ENCODE measurements at places on chromosomes 12 and 14.

- peak; percentile 98 for DNase-seq
Measured at GRCh38 chr12:55847603-55848291, 5.0 kb upstream of the MMP19 start.

GRCh38 chr12:53514628-53515290 lies 7.5 kb upstream of the NPFF start:
- no peak for DNase-seq

GRCh38 chr12:105072888-105073488 lies 11.3 kb downstream of the ALDH1L2 start:
- DNase-seq = no peak

DNA sequence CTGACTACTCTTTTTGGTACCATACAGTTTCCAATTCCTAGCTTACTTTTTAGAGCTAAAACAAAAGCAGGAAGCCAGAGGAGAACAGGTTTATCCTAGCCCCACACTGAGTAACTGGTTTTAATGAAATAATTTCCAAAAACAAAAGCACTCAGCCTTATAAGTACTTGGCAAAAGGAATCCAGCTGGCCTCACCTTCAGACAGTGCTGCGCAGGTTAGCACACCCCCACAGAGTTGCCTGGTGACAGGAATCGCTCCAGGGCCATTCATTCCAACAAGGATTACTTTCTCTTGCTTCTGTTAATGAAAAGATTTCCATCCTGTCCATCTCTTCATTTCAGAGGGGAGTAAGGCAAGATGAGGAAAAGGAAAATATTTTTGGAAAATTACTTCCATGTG lies 84.6 kb downstream of the SCFD1 start:
- DNase-seq = no peak

DNA sequence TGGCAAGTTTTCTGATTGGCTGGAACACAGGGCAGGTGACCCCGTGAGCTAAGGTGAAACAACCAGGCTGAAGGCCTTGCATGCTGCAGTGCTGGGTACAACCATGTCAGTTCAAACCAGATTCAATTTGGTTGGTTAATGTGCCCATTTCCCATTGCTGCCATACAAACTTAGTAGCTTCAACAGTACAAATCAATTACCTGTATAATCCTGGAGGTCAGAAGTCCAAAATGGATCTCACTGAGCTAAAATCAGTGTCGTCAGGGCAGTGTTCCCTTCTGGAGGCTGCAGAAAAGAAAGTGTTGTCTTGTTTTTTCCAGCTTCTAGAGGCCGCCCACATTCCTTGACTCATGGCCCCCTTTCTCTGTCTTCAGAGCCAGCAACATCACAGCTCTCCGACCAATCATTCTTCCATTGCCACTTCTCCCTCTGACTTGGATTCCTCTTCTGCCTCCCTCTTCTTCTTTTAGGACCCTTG lies 221.7 kb downstream of the ZFP36L1 start:
- no peak for DNase-seq

DNA sequence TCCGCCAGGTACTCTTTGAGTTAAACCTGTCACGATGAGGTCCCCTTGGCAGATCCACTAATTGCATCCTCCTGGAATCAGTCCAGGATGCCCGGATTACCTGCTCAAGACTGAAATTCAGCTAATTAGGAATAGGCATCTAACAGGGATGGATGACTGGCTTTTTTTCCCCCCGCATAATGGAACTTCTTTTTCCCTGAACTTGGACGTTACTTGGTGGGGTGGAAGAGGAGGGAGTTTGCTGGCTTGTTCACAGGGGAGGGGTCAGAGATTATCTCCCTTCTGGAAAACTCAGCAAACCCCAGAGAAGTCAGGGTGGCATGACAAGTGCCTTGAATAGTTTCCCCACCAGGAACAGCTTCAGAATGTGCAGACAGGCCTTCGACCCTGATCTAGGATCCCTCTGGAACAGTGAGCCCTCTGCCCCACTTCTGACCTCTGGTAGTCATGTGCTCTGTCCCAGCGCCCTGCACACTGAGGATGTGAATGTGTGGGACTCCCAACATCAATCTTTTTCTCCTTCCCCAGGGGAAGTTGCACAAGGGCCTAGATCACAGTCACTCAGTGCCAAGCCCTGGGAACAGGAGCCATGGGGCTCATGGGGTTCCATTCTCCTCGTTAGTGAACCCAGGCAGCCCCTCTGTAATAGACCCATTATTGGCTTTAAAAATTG lies 142.5 kb downstream of the SMOC1 start:
- no peak for DNase-seq

- no peak for DNase-seq
Measured at GRCh38 chr14:59346796-59347510, 118.2 kb downstream of the GPR135 start.

DNA sequence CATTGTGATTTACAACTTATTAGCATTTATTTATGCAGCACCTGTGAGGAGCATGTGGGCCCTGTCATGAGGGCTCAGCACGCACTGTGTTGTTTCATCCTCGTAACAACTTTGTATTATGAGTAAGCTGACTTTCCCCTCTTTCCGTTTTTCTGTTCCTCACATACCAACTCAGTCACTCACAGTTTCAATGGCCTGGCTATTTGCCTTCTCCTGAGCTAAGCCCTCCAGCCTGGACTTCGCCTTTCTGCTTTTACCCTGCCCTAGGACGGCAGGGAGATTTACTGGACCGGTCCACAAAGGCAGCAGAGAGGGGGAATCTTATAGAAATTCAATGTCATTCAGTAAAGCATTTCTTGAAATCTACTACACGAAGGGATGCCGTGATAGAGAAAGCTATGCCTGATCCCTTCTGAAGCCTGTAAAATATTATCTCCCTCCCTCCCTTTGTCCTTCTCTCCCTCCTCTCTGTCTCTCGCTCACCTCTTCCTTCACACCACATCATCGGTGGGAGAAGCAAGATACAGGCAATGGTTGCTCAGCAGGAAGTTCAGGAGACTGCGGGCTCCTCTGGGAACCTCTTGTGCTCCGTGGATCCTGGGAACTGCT lies 219.2 kb upstream of the TBX3 start:
- DNase-seq = no peak

DNA sequence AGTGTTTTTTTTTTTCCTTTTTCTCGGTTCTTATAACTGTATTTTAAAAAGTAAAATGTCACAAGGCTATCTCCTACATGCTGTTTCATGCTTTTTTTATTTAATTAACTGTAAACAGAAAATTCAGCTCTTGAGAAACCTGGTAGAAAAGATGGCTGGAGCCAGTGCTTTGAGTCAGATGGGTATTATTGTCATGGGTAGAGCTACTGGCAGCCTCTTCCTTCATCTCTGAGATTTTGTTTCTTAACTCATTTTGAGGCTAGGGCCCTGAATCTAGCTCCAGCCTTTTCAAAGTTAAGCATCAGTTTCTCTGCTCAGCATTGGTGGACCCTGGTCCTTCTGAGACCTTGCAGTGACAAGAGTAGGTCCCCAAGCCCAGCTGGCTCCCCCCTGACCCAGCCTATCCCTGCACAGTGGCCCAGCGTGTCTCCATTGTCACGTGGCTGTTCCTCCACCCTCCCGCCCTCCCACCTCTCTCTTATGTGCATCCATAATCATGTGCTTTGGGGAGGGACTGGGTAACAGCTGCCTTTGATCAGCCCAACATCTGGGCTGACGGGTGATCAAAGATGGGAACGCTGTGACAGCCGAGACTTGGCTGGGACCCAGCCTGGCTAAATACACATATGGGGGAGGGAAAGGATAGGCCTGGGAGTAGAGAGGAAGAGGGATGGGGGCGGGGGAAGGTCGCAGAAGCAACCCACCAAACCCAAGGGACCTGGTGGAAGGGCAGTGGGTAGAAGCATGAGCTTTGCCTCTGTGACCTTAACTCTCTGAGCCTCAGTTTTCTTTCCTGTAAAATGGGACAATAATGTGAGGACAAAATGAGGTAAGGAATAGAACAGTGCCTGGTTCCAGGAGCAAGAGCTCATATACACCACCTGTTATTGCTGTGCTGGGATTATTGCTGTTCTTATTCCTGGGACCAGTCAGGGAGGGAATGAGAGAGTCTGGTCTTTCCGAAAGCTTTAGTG lies 24.4 kb upstream of the RBM19 start:
- no peak for DNase-seq

GRCh38 chr12:32419520-32419960 lies 20.2 kb downstream of the FGD4 start:
- no peak for DNase-seq

DNA sequence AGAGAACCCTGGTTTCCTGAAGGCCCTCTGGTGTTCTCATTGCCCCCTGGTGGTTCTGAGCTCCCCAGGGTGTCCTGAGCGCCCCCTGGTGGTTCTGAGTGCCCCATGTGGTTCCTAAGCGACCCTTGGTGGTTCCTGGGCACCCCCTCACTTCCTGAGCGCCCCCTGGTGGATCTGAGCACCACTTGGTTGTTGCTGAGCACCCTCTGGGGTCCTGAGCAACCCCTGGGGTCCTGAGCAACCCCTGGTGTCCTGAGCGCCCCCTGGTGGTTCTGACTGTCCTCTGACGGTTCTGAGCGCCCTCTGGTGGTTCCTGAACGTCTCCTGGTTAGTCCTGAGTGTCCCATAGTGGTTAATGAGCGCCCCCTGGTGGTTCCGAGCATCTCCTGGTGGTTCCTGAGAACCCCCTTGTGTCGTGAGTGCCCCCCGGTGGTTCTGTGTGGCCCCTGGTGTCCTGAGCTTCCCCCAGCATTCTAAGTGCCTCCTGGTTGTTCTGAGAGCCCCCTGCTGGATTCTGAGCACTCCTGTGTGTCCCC lies 568.3 kb downstream of the TMEM121 start:
- no peak for DNase-seq

- DNase-seq = no peak
Measured at GRCh38 chr14:57066463-57066862, 202.2 kb downstream of the EXOC5 start.

- no peak for DNase-seq
Measured at GRCh38 chr12:28937196-28937595, 211.9 kb upstream of the FAR2 start.

DNA sequence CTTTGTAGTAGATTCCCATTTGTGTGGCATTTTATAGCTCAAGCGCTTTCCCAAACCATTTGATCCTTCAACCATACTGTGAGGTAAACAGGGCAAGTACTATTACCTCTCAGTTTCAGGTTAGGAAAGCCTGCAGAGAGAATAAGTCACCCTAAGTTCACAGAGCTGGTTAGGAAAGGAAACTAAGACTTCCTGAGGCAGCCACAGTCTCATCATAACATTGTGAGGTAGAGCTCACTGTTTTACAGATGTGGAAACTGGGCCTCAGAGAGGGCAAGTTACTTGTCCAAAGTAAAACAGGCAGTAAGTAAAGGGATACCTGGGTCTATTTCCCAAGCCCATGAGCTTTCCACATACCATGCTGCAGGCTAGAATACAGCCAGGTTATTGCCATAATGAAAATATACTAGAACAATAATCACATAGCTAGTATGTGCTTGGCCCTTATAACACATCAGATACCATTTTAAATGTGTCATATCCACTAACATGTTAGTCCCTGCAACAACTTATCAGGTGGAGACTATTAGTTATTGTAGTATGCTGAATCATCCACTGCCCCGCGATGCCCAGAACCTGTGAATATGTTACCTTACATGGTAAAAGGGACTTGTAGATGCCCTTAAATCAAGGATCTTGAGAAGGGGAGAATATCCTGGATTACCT lies 150.9 kb upstream of the GRIP1 start:
- DNase-seq = no peak

- no peak for DNase-seq
Measured at GRCh38 chr14:66284346-66284745, 201.8 kb upstream of the CCDC196 start.

GRCh38 chr12:25843976-25844375 lies 114.5 kb upstream of the RASSF8 start:
- DNase-seq = no peak

- no peak for DNase-seq
Measured at GRCh38 chr14:24425704-24426103, 3.8 kb downstream of the CBLN3 start.

- no peak for DNase-seq
Measured at GRCh38 chr14:56055511-56055910, 62.7 kb upstream of the PELI2 start.

DNA sequence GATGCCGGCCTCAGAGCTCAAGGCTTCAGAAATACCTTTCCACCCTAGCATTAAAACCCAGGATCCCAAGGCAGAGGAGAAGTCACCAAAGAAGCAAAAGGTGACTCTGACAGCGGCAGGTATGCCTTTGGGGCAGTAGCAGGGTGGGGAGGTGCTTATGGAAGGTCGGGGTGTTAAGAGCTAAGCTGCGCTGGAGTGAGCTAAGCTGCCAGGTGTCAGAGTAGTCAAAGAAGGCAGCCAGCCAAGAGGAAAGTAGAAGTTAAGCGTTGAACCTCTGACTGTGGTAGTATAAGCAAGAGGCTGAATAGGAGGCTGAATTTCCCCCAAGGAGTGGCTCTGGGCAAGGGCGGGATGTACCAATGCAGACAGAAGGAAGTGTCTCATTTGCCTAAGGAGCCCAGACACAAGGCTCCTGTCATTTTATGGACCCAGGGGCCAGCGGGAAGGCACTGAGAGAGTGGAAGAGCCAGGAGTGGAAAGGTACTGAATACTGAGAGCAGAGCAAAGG lies 29.2 kb downstream of the DYRK4 start:
- DNase-seq = no peak

DNA sequence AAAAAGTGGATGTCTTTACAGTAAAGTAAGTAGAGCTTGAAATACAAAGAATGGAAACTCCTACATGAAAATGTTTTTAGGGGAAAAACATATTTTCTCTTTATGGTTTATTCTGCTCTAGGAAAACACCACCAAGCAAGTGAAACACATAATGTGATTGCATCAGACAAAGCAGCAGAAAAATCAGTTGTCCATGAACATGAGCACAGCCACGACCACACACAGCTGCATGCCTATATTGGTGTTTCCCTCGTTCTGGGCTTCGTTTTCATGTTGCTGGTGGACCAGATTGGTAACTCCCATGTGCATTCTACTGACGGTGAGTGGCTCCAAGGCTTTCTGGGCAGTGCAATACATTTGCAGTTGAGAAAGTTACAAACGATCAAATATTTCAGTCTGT lies 42.6 kb upstream of the PLEKHD1 start:
- DNase-seq = no peak

GRCh38 chr12:121788176-121788818 lies 5.2 kb downstream of the RHOF start:
- no peak for DNase-seq

DNA sequence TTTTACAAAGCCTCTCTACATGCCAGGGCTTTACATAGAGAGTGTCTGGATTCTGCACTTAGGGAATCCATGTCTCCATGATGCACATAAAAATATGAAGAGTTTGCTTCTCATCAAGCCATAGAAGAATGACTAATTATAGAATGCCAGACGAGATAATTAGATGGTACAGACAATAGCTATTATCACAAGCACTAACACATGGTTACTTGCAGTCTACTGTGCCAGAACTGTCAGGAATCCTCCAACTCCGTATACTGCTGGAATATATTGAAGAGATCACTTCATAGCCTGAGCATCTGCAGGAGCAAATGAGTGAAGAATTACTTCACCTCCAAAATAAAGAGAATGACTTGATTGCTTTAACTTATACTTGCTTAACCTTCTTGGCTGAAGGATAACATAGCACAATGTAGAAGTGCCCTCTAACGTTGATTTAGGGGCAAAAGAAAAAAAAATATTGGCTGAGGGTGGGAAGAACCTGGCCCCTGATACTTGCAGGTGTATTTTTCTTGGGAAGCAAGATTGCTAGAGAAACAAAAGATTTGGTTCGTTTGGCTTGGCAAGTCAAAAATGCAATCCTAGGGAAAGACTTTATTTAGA lies 272.8 kb upstream of the FAR2 start:
- DNase-seq = no peak

GRCh38 chr14:37034410-37035285 lies 137.8 kb downstream of the SLC25A21 start:
- DNase-seq = peak; percentile 46

GRCh38 chr14:74577247-74577947 lies 34.6 kb downstream of the LTBP2 start:
- no peak for DNase-seq

Data from GM04504 (cell line).